ENCODE measurements at places on chromosomes 5 and 9.

- no peak for DNase-seq
Observed at GRCh38 chr5:91956738-91957137, 573.6 kb upstream of the ARRDC3 start.

DNA sequence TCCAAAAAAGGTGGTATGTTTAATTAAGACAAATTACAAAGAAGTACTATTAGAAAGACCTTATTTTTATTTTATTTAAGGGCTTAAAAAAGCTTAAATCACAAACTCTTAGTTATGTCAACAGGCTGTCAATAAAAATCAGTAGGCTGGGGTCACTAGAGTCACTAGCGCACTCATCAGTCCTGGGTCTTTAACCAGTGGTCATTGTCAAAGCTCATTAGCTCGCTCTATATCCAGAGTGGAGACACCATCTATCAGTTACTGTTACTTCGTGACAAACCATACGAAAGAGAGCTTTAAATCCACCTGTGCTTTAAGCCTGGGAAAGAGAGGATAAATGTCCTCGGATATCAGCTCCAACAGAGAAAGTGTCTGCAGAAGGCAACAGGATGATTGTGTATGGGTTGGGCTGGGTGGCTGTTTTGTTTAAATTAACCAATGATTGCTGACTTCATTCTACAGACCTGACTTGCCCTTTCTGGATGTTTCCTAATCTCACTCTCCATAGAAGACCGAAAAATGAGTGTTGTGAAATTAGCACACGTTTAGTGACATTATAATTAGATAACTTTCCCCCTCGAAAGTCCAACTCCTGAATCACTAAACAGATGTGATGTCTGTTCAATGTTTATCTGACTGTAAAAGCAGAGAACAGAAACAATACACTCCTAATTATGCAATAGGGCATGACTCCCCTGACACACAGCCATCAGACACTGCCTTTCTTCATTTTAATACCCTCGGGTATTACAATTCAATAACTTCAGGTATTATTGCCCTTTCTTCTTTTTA lies 123.6 kb upstream of the TNPO1 start:
- no peak for DNase-seq

GRCh38 chr9:78542491-78543181 lies 245.7 kb downstream of the PSAT1 start:
- DNase-seq = no peak

DNA sequence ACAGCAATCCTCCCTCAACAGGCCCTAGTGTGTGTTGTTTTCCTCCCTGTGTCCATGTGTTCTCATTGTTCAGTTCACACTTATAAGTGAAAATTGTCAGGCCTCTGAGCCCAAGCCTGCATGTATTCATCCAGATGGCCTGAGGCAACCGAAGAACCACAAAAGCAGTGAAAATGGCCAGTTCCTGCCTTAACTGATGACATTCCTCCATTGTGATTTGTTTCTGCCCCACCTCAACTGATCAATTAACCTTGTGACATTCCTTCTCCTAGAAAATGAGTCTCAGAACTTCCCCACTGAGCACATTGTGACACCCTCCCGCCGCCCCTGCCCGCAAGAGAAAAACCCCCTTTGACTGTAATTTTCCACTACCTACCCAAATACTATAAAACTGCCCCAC lies 17.4 kb upstream of the TRPC7 start:
- no peak for DNase-seq

DNA sequence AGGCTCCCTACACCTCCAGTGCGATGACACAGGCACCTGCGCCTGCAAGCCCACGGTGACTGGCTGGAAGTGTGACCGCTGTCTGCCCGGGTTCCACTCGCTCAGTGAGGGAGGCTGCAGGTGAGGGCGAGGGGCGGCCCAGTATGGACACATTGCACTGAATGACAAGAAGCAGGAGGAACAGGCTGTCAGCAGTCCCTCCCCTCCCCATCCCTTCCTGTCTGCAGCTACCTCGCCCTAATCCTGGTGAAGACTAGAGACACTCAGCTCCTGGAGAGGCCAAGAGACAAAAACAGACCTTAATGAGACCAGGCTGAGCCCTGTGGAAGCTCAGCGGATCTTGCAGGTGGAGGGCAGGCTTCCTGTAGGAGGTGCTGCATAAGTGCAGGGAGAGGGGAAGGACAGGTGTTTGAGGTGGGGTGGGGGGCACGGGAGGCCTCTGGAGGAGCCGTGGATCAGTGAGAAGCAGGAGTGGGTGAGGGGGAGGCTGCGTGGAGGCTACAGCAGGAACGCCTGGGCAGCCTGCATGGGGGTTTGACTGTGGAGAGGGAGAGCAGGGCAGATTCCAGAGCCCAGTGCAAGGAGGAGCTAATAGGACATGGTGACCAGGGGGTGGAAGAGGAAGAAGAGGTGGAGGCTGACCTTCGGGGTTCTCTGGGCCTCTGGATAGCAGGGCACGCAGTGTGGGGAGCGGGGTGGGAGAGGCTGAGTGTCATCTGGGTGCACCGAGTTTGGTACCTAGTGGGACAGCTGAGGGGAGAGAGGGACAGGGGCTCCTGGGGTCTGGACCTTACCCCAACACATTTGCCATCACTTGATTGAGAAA lies 30.4 kb downstream of the LAMC3 start:
- no peak for DNase-seq

GRCh38 chr5:44542470-44542869 lies 153.2 kb upstream of the FGF10 start:
- DNase-seq = no peak

DNA sequence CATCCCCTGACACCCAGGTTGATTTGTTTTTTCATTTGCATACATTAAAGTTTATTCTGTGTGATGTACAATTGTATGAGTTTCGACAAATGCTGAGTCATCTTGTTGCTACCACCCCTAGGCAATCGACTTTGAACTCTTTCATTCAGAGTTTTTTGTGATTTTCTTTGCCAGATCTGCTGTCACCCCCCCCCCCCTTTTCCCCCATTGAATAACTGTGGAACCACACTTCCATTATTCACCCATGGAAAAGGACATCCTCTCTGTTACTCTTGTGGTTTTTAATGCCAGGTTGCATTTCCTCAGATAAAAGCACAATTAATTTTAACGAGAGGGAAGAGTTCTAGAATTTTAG lies 13.7 kb upstream of the FAM120AOS start:
- DNase-seq = no peak

- no peak for DNase-seq
Observed at GRCh38 chr9:94895668-94896067, 169.2 kb downstream of the AOPEP start.

DNA sequence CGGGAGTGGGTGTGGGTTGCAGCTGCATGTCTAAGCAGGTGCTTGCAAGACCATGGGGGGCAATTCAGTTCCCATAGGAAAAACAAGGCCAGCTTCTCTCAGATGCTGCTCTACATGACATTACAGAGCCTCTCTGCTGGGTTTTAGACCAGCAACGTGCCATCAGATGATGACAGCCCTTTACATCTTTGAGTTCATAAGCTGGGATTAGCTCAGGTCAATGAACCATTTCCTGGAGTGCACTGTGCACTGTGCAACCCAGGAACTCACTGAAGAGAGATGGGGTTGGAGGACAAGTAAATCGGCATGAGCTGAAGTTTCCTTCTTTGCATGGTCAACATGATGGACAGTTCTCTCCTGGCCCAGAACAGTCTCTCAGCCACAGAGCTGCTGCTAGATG lies 160.6 kb downstream of the MARCHF11 start:
- DNase-seq = no peak

- no peak for DNase-seq
Observed at GRCh38 chr5:124980163-124980941, 233.9 kb upstream of the ZNF608 start.

GRCh38 chr5:124701016-124701415 lies 45.4 kb downstream of the ZNF608 start:
- DNase-seq = no peak

- DNase-seq = no peak
Observed at GRCh38 chr5:175599210-175599609, 58.7 kb upstream of the HRH2 start.

DNA sequence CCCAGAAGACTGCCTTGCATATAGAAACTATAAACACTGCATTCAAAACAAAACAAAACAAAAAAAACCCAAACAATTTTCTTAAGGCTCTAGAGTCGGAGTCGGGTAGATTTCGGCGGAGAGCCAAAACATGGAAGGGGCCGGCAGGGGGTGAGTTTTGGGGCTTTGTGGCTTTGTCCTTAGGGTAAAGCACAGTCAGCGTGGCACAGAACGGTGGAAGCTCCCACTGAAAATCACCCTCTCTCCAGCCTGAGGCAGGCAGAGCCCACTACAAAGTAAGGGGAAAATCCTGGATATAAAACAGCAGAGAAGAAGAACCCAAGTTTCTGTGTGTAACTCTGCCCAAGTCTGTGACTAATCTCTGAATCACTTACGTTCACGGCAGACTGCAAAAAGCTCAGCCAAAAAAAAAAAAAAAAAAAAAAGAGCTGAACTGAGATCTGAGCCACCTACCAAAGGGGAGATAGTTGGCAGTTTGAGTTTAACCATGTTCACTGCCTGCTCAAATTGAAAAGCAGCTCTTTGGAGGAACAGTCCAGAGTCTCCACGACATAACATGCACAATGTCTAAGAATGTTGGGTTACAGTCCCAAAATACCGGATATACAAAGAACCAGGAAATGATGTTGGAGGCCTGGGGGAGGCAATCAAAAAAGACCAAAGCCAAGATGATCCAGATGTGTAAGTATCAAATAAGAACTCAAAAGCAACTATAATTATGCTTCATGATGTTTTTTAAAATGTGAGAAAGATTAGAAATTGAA lies 26.6 kb upstream of the OR2K2 start:
- no peak for DNase-seq

GRCh38 chr9:24552526-24553182 lies 7.0 kb upstream of the IZUMO3 start:
- DNase-seq = no peak

- no peak for DNase-seq
Observed at GRCh38 chr5:106312360-106312759, 1358.4 kb downstream of the EFNA5 start.

- no peak for DNase-seq
Observed at GRCh38 chr5:178460598-178460997, 129.6 kb downstream of the COL23A1 start.

- no peak for DNase-seq
Observed at GRCh38 chr5:154400678-154401077, 45.1 kb upstream of the SAP30L start.

DNA sequence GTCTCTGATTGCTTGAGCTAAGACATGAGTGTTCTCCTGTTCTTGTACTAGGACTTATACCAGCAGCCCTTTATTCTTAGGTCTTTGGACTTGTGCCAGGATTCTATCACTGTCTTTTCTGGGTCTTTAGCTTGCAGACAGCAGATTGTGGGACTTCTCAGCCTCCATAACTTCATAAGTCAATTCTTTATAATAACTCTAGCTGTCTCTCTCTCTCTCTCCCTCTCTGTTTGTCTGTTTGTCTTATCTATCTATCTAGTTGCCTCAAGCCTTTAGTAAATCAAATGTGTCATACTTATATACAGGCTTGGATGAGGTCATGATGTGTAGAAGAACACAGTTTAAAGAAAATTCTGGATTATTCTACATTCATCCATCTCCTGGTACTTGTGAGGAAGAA lies 11.5 kb upstream of the ANKRD55 start:
- DNase-seq = no peak

GRCh38 chr5:10091701-10092100 lies 158.0 kb downstream of the ATPSCKMT start:
- DNase-seq = no peak

- DNase-seq = no peak
Observed at GRCh38 chr9:19154135-19154612, 26.9 kb upstream of the PLIN2 start.

- no peak for DNase-seq
Observed at GRCh38 chr5:130316971-130317680, 412.9 kb downstream of the CHSY3 start.

- no peak for DNase-seq
Observed at GRCh38 chr9:19231904-19232822, 1.7 kb downstream of the DENND4C start.

DNA sequence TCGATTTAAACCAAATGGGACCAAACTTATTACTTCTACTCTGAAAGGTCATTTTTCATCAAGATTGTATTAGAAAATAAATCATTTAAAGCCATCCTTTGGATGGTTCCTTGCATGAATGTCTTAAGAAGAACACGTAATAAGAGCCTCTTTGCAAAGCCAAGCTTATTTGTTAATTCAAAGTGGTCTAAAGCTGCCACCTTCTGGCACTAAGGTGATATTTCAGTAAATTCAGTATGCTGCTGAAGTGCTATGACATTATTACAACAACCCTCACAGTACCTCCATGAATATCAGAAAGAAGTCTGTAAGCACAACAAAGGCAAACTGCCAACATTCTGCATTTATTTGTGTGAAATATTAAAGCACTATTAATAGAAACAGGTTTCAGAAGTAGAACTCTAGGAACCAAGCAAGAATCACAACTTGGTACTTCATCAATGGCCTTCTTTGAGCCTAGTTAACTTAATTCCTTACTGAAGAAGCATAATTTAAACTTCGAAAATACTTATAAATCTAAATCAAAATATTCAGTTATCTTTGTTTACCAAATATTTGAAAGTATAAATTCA lies 53.1 kb upstream of the TYRP1 start:
- no peak for DNase-seq

GRCh38 chr9:116320290-116320689 lies 166.7 kb downstream of the PAPPA start:
- no peak for DNase-seq

DNA sequence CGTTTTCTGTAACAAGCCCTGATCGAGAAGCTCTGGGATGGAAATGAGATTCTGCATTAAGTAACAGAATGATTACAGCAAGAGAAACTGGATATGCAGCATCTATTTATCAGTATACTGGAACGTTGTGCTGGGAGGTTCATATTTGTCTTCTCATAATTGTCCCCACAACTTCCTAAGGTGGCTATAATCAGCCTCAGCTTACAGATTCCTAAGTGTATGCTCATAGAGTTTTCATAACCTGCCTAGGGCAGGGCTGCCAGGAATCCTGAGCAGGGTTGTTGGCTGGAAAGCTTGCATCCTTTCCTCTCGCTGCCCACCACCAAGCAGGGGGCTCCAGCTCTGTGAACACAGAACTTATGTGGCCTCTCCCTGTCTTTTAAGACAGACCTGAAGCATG lies 70.2 kb downstream of the FNBP1 start:
- DNase-seq = no peak

DNA sequence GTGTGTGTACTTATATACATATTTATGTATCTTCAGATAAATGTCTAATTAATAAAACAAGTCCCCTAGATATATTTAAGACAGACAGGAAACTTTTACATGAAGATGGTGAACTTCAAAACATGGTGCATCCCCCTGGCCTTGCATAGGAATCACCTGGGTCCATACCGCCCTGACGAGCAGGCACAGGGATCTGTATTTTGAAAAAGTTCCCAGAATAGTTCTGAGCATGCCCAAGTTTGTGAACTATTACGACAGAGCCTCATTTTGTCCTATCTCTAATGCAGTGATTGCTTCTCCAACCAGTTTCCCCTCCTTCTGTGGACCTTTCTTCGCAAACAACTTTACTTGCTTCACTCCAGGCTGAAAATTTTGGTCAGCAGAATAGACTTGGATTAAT lies 98.1 kb downstream of the APBA1 start:
- DNase-seq = no peak

- no peak for DNase-seq
Observed at GRCh38 chr5:135386886-135387628, 12.0 kb downstream of the MACROH2A1 start.

- DNase-seq = no peak
Observed at GRCh38 chr5:8961219-8961618, 584.7 kb downstream of the SEMA5A start.
